Stimulated activated CD4-positive, alpha-beta T cell treated with anti-CD3 and anti-CD28 coated beads, TNF-alpha, amount 100 ng/mL, for 48 hours (primary cell): ENCODE measurements at places on chromosomes 12 and 14.

DNA sequence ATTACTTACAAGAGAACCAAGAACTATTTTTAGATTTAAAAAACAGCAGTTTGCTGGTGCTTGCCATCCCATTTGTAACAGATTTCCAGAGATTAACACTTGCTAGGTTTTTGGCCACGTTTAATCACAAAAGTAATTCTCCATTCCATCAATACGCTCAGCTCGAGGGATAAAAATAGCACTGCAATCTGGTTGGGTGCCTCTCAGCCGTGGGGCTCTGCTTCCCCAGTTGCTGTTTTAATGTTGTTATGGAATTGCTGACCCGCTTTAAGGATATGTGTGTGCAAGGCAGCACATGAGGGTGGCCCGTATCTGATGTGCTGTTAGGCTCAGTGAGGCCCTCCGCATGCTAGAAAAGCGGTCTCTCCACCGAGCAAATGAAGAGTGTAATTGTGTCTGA lies 222.2 kb upstream of the TMEM260 start:
- no peak for DNase-seq

- DNase-seq = no peak
Observed at GRCh38 chr12:44511289-44511688, 364.8 kb downstream of the NELL2 start.

GRCh38 chr14:54117924-54118323 lies 161.3 kb upstream of the BMP4 start:
- DNase-seq = no peak

DNA sequence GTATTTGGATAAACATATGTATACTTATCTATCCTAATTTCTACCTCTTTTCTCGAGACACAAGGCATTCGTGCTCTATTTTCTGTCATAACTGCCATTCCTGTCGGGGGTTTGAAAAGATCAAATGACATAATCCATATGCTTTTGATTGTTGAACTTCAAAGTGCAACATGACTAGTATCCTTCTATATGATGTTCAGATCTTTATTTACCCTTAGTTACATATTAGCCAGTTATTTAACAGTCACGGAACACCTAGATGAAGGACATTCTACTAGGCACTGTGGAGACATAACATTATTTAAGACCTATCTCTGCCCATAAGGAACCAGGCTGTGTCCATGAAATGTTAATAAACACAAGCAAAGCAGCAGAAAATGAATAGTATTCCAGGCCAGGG lies 11.2 kb upstream of the GRIN2B start:
- no peak for DNase-seq
